Stimulated activated naive B cell treated with anti-CD40 and anti-IgM and Interleukin-4, amounts not matched to agents 10 μg/mL and 1 μg/mL and 100 μg/mL, for 72 hours (primary cell): ENCODE measurements at places on chromosomes 12 and 14.

DNA sequence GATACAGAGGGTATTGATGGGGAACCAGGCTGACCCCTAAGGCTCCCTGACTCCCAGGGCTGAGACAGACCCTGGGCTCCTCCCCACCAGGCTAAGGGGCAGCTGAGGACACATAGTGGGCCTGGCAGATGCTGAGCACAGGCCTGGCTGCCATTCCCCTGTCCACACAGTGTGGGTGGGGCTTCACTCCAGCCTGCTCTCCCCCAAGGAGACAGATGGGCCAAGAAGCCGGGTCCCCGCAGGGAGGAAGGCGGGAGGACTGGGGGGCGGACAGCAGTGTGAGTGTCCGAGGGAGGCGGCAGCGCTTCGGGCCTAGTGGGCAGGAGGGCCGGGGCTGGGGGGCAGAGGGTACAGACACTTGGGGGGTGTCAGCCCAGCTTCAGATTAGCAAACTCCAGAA is 32.0 kb downstream of the RFLNA start:
- H3K4me1 ChIP-seq: no peaks in the 10 kb centered on the region
- no peak overlapping the region for H3K4me3 ChIP-seq
- H3K36me3 ChIP-seq: peaks cover 72% of the 10 kb centered on the region
- H3K27me3 ChIP-seq: no peaks in the 10 kb centered on the region
- DNase-seq: no peak
- no peak overlapping the region for H3K27ac ChIP-seq

DNA sequence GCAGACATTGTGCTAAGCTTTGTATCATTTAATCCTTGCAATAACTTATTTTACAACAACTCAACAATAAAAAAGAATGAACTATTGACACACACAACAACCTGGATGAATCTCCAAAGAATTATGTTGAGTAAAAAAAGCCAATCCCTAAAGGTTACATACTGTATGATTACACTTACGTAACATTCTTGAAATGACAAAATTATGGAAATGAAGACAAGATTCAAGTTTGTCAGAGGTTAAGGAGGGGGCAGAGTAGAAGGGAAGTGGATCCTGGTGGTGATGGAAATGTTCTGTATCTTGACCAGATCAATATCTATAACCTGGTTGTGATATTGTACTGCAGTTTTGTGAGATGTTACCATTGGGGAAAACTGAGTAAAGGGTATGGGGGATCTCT is 63.2 kb upstream of the LMNTD1 start:
- H3K27me3 ChIP-seq: no peaks in the 10 kb centered on the region
- no peak overlapping the region for H3K4me3 ChIP-seq
- no peak overlapping the region for H3K27ac ChIP-seq

- H3K4me3 ChIP-seq: no peak overlapping the region
- H3K36me3 ChIP-seq: no peaks in the 10 kb centered on the region
- peak; percentile 16 for DNase-seq
- H3K4me1 ChIP-seq: peaks cover 25% of the 10 kb centered on the region
- no peaks in the 10 kb centered on the region for H3K27me3 ChIP-seq
These were observed 210.9 kb downstream of the MED13L start for GRCh38 chr12:116066381-116067230.

GRCh38 chr12:115823635-115824034 is 453.9 kb downstream of the MED13L start:
- DNase-seq: no peak
- H3K27ac ChIP-seq: no peak overlapping the region
- no peak overlapping the region for H3K4me3 ChIP-seq
- peaks cover 15% of the 10 kb centered on the region for H3K27me3 ChIP-seq
- no peaks in the 10 kb centered on the region for H3K4me1 ChIP-seq

DNA sequence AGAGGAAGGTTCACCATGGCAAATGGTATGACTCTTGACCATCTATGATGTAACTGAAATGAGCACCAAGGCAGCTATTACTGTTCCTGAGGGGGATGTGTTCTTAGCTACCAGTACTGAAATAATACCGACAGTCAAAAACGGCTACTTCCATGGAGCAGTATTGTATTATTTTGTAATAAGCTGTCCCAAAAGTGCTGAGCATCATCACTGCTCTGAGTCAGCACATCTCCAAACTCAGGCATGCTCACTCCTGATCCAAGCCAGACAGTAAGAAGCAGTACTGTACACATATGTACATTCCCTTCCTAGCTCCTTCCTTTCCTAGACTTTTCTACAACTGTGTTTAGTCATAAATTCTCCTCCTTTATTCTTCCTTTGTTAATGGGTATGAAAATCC is 8.6 kb downstream of the VTI1B start:
- H3K27ac ChIP-seq: no peak overlapping the region
- H3K4me1 ChIP-seq: peaks cover 47% of the 10 kb centered on the region
- no peak overlapping the region for H3K4me3 ChIP-seq
- no peak for DNase-seq
- H3K27me3 ChIP-seq: no peaks in the 10 kb centered on the region

GRCh38 chr12:16583969-16584745 is 21.8 kb downstream of the LMO3 start:
- H3K27ac ChIP-seq: no peak overlapping the region
- no peaks in the 10 kb centered on the region for H3K4me1 ChIP-seq
- H3K36me3 ChIP-seq: no peaks in the 10 kb centered on the region
- H3K4me3 ChIP-seq: no peak overlapping the region
- no peak for DNase-seq

DNA sequence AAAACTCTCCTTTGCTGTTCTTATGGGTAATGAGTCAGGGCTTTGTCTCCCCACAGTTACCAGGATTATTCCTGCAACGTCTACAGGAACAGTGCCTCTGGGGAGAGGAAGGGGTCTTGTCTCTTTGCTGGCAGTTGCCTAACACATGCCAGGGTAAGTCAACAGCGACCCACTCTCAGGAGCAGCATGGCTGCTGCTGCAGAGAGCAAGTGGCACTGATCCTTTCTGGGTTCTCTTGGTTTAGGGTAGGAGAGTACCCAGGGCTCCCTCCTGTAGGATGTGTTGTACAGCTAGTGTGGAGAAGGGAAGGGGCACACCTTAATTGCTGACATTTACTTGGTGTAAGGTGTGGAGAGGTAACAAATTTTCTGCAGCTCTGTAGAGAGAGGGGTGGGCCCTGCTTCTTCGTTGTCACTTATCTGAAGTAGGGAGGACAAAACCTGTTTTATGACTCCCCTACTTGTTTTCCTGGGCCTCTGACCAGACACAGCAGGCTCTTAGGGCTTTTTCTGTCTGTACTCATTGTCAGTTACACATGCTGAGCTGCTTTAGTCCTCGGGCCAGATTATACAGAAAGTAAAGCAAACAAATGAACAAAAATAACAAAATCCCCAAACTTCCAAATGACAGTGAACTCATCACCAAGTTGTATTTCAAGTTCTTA is 168.2 kb downstream of the ACSS3 start:
- no peak overlapping the region for H3K4me3 ChIP-seq
- H3K4me1 ChIP-seq: no peaks in the 10 kb centered on the region
- H3K27me3 ChIP-seq: no peaks in the 10 kb centered on the region
- no peak for DNase-seq
- H3K36me3 ChIP-seq: no peaks in the 10 kb centered on the region
- no peak overlapping the region for H3K27ac ChIP-seq

DNA sequence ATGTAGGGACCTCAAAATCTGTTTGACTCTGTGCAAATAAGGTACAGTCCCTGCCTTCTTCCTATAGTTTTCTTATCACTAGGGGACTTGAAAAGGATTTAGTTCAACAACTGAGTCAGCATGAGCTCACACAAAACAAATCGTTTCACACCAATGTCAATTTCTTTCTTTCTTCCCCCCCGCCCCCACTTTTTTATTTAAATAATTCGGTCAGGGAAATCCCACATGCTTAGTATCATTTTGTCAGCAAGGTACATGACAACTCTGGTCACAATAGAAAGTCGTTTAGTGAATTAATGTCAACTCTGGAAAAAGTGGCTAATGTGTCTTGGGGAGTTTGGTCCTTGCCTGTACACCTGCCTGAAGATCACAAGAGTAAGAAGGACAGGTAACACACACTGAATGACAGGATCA is 232.2 kb upstream of the PLEKHG7 start:
- H3K4me3 ChIP-seq: peak overlapping the region; percentile 27
- H3K27ac ChIP-seq: peak overlapping the region; percentile 82
- peaks cover 6% of the 10 kb centered on the region for H3K36me3 ChIP-seq
- no peaks in the 10 kb centered on the region for H3K27me3 ChIP-seq

- no peaks in the 10 kb centered on the region for H3K36me3 ChIP-seq
- no peak overlapping the region for H3K4me3 ChIP-seq
- H3K27ac ChIP-seq: no peak overlapping the region
These were observed 74.8 kb downstream of the KIF21A start for GRCh38 chr12:39368096-39368495.

GRCh38 chr12:84172823-84173424 is 739.7 kb downstream of the SLC6A15 start:
- no peaks in the 10 kb centered on the region for H3K4me1 ChIP-seq
- H3K27ac ChIP-seq: no peak overlapping the region
- DNase-seq: no peak
- H3K4me3 ChIP-seq: no peak overlapping the region
- no peaks in the 10 kb centered on the region for H3K36me3 ChIP-seq
- no peaks in the 10 kb centered on the region for H3K27me3 ChIP-seq

GRCh38 chr14:67411820-67412421 is at the start of gene PLEK2:
Gene PLEK2 (minus strand): TSS chr14:67412165. CDS start chr14:67412059, 106 bp downstream.
- H3K4me3 ChIP-seq: peak within 1 kb of the TSS; percentile 70
- H3K36me3 ChIP-seq: no peaks in the 10 kb centered on the region
- peaks cover 38% of the 10 kb centered on the region for H3K4me1 ChIP-seq
- no peak within 1 kb of the TSS for H3K27ac ChIP-seq

- no peak overlapping the region for H3K4me3 ChIP-seq
- H3K27ac ChIP-seq: no peak overlapping the region
- DNase-seq: no peak
- H3K4me1 ChIP-seq: peaks cover 36% of the 10 kb centered on the region
These were observed 1.9 kb downstream of the TGFB3 start for GRCh38 chr14:75979648-75980565.

DNA sequence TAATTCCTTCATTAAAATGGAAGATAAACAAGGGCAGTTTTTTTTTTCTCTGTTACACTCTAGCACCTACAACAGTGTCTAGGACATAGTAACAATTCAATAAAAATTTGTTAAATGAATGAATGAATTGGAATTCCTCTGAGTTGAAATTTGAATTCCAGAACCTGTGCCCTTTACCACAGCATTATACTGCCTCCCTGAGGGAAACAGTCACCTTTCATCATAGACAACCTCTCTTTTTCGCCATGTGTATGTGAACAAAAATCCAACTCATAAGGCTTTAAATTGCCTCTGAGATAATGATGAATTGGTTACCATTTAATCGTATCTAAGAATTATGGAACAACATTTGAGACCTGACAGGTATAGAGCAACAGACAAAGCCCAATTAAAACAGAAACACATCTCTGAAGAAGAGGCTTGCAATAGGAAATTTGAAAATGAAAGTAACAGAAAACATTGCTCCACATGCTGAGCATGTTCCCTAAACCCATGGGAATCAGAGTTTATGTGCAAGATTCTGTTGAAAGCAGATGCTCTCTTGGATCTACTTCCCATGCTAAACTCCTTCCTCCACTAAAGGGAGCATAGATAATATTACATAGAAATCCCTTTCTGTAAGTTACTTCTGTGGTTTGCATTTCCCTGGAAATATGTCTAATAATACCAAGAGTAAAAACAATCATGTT is 657.8 kb downstream of the GALC start:
- H3K36me3 ChIP-seq: no peaks in the 10 kb centered on the region
- H3K27me3 ChIP-seq: no peaks in the 10 kb centered on the region
- DNase-seq: no peak
- H3K4me1 ChIP-seq: no peaks in the 10 kb centered on the region

GRCh38 chr12:78599366-78599765 is 265.2 kb upstream of the SYT1 start:
- no peak overlapping the region for H3K4me3 ChIP-seq
- no peaks in the 10 kb centered on the region for H3K36me3 ChIP-seq
- no peak for DNase-seq
- H3K4me1 ChIP-seq: no peaks in the 10 kb centered on the region
- no peak overlapping the region for H3K27ac ChIP-seq

- no peaks in the 10 kb centered on the region for H3K36me3 ChIP-seq
- H3K27me3 ChIP-seq: peaks cover 24% of the 10 kb centered on the region
- no peak for DNase-seq
These were observed at the start of gene TTC7B for GRCh38 chr14:90815822-90816662. Gene TTC7B (minus strand): TSS chr14:90816430. CDS start chr14:90816295, 135 bp downstream.

- no peaks in the 10 kb centered on the region for H3K36me3 ChIP-seq
- H3K27me3 ChIP-seq: no peaks in the 10 kb centered on the region
- no peak overlapping the region for H3K27ac ChIP-seq
- H3K4me1 ChIP-seq: no peaks in the 10 kb centered on the region
- no peak for DNase-seq
- no peak overlapping the region for H3K4me3 ChIP-seq
These were observed 192.8 kb downstream of the BCL11B start for GRCh38 chr14:99079061-99079727.

DNA sequence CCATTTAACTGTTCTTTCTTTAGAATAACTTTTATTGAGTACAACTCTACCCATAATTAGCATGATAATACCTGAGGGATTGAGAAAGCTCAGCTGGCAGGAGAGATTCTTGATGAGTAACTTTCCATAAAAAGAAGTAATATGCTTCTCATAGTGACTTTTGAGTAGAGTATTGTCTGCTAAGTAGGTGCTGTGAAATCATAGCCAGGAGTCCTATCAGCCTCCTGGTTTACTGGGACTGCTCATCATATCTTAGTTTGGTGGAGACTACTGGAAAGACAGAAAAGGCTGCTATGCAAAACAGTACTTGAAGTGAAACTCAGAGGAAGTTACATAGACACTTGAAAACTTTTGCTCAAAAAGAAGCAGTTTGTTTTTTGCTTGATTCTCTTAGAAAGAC is 113.3 kb upstream of the ATP2B1 start:
- peaks cover 40% of the 10 kb centered on the region for H3K4me1 ChIP-seq
- no peaks in the 10 kb centered on the region for H3K36me3 ChIP-seq
- DNase-seq: no peak
- no peak overlapping the region for H3K4me3 ChIP-seq
- H3K27me3 ChIP-seq: no peaks in the 10 kb centered on the region
- no peak overlapping the region for H3K27ac ChIP-seq

DNA sequence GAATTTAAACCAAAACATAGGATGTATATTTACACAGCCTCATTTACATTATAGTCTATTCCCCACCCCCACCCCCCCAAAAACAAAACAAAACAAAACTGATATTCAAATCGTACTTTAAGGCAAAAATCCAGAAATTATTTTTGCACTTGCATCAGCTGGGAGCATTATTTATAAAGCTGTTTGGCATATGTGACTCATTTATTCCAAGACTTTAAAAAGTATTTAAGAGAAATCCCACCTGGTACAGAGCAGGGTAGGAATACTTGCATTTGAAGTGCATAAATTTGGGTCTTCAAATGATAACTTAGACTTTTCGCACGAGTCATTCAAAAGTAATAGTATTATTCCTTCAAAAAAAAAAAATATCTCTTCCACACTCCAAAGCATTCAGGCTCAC is 1.1 kb downstream of the KLHL28 start:
- H3K36me3 ChIP-seq: peaks cover 16% of the 10 kb centered on the region
- no peaks in the 10 kb centered on the region for H3K27me3 ChIP-seq
- no peak for DNase-seq
- H3K27ac ChIP-seq: no peak overlapping the region
